ENCODE measurements at places on chromosomes 7 and 10.
A peak's percentile ranks its signal among the peaks of the same experiment; 100 is the strongest.

GRCh38 chr7:11021468-11021867 lies 47.8 kb downstream of the PHF14 start:
- DNase-seq, result no peak

GRCh38 chr7:43880596-43880995 lies 11.3 kb upstream of the MRPS24 start:
- DNase-seq, result no peak

DNA sequence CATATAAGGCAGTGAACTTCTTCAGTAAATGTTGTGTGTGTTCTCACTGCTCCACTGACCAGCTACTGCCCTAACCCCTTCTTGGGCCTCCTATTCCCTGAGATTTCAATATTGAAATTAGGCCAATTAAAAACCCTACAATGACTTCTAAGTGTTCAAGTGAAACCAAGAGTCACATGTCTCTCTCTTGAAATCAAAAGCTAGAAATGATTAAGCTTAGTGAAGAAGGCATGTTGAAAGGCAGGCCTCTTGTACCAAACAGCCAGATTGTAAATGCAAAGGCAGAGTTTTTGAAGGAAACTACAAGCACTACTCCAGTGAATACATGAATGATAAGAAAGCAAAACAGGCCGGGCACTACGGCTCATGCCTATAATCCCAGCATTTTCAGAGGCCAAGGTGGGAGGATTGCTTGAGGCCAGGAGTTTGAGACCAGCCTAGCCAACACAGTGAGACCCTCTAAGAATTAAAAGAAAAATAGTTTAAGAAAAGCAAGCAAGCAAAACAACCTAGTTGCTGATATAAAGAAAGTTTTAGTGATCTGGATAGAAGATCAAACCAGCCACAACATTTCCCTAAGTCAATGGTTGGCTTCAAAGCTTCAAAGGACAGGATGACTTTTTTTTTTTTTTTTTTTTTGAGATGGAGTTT lies 22.3 kb downstream of the BRAF start:
- no peak for DNase-seq

- DNase-seq, result no peak
These were observed 42.1 kb upstream of the IKZF1 start for GRCh38 chr7:50262446-50262845.

GRCh38 chr7:29328045-29328444 lies 133.5 kb downstream of the CHN2 start:
- no peak for DNase-seq

- DNase-seq, result no peak
These were observed 445.0 kb downstream of the PARD3 start for GRCh38 chr10:34370126-34370525.

- DNase-seq, result no peak
These were observed 25.3 kb upstream of the GIMAP6 start for GRCh38 chr7:150657526-150657925.

GRCh38 chr10:24901686-24902399 lies 50.6 kb downstream of the PRTFDC1 start:
- peak; percentile 99 for DNase-seq

- no peak for DNase-seq
These were observed 38.6 kb upstream of the ZMIZ2 start for GRCh38 chr7:44709945-44710596.

GRCh38 chr10:4008676-4009382 lies 223.8 kb upstream of the KLF6 start:
- peak; percentile 35 for DNase-seq

GRCh38 chr10:111295788-111296187 lies 219.0 kb downstream of the ADRA2A start:
- peak; percentile 5 for DNase-seq

DNA sequence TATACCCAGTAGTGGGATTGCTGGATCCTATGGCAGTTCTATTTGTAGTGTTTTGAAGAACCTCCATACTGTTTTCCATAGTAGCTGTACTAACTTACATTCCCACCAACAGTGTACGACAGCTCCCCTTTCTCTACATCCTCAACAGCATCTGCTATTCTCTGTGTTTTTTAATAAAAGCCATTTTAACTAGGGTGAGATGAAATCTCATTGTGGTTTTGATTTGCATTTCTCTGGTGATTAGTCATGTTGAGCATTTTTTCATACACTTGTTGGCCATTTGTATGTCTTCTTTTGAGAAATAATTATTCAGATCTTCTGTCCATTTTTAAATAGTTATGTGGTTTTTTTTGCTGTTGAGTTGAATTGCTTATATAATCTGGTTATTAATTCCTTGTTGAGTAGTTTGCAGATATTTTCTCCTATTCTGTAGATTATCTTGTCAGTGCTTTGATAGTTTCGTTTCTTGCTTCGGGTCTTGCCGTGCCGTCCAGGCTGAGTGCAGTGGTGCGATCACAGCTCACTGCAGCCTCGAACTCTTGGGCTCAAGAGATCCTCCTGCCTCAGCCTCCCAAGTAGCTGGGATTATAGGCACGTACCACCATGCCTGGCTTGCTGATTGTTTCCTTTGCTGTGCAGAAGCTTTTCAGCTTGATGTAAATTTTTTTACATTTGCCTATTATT lies 12.0 kb downstream of the MTG1 start:
- peak; percentile 43 for DNase-seq

DNA sequence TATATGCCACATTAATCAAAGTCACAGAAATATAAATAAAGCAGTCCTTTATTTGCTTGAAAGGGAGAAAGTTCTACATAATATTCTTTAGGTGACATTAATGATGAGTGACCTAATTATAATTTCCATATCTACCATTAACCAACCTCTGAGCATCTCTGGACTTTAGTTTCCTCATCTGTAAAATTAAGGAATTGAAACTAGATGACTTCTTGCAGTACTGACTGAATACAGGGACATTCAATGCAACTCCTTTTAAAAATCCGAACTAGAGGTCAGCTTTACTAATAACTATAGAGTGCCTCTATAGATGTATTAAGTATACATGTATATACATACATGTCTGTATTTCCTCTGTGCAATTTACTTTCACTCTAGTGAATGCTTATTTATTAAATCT lies 3.9 kb downstream of the FMC1 start:
- DNase-seq, result no peak

DNA sequence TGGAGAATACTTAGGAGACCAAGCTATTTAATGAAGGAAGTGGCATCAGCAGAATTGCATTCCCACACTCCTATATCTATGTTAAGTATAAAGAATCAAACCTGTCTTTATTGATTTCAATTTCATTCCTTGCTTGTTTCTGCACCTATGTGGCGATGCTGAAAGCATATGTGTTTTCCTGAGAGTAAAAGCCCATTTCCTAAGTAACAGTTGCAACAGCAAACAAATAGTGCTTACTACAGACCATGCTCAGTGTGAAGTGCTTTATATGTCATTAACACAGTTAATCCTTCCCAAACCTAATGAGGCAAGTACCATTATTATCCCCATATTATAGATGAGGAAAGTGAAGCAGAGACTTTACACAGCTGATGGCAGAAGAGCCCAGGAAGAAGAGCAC lies 552.1 kb downstream of the PARD3 start:
- no peak for DNase-seq

- DNase-seq, result no peak
These were observed 82.6 kb downstream of the AMPH start for GRCh38 chr7:38548605-38549004.

DNA sequence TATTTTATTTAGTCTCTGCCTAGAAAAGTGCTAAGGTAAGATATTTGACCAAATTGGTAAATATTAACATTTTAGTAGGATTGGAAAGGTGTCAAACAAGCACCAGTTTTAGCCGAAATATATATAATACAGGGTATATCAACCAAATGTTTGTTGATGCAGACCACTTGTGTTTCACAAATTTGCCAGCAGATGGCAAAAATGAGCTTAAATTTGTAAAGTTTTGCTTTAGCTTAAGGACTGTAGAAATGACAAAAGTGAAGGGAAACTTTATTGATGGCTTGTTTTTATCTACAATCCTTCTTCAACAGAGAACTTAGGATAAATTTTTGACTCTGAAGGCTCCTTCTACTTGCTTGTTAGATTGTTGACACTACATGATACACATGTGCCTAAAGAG lies 4.8 kb upstream of the POLR1F start:
- peak; percentile 57 for DNase-seq

DNA sequence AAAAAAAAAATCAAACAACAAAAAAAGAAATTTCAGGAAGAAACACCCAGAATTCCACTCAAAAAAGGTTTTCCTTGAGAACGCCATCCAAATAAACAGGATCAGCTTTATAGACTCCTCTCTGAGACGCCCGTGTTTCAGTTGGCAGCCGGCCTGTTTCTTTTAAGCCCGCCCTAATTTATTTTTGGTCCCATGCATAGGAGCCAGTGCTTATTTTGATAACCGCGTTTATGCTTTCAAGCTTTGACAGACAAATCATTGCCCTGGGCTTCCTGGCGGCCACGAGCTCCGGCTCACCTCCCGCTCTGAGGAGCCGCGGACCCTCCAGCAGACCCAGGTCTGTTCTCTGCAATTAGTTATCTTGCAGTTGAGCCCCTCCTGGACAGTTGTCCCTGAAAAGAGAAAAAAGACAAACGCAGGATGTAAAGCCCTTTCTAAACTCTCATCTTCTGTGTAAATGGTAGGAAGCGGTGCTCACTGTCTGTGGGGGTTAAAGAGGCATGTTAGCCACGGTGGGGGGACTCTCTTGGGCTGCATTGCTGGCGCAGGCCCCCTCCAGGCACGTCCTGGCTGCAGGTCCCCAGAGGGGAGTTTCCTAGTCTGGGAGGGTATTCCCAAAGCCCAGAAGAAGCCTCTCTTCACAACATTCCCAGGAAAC lies 22.2 kb upstream of the UNCX start:
- DNase-seq, result no peak

- no peak for DNase-seq
These were observed 155.8 kb downstream of the MLLT10 start for GRCh38 chr10:21689881-21690280.

DNA sequence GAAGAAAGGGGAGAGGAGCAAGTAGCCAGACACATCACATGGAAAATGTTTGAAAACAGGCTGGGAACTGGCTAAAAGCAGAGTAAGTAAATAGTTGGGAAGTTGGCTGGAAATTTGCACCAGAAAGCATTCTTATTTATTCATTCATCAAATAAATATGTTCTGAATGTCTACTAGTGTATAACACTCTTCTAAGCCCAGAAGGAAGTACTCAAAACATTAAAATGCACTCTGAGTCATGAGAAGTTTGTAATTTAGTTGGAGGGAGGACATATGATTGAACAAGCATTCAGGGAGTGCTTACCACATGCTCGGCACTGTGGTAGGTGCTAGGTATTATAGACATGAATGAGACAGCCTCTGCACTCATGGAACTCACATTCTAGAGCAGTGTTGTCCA lies 37.0 kb upstream of the CNNM1 start:
- peak; percentile 90 for DNase-seq

- DNase-seq, result no peak
These were observed 62.3 kb upstream of the FAM133B start for GRCh38 chr7:92652536-92652935.

Data from fibroblast of mammary gland (primary cell).